ENCODE measurements at places on chromosomes 16 and 17.

- peak overlapping the region; percentile 16 for H3K4me3 ChIP-seq
- H3K27me3 ChIP-seq, result peaks cover 37% of the 10 kb centered on the region
- peaks cover 13% of the 10 kb centered on the region for H3K36me3 ChIP-seq
- no peak for DNase-seq
These were observed 3.1 kb downstream of the ITPRIPL2 start for GRCh38 chr16:19116711-19117449.

GRCh38 chr17:77473615-77474226 is 333.0 kb downstream of the SEC14L1 start:
- peak; percentile 54 for DNase-seq
- peak overlapping the region; percentile 93 for H3K27ac ChIP-seq
- H3K36me3 ChIP-seq, result peaks cover 70% of the 10 kb centered on the region
- H3K4me3 ChIP-seq, result peak overlapping the region; percentile 69
- peaks cover 99% of the 10 kb centered on the region for H3K4me1 ChIP-seq

GRCh38 chr16:70661918-70662641 is 15.7 kb downstream of the IL34 start:
- H3K27me3 ChIP-seq, result no peaks in the 10 kb centered on the region
- H3K4me1 ChIP-seq, result no peaks in the 10 kb centered on the region
- H3K27ac ChIP-seq, result no peak overlapping the region
- H3K36me3 ChIP-seq, result peaks cover 2% of the 10 kb centered on the region
- H3K4me3 ChIP-seq, result no peak overlapping the region
- no peak for DNase-seq

DNA sequence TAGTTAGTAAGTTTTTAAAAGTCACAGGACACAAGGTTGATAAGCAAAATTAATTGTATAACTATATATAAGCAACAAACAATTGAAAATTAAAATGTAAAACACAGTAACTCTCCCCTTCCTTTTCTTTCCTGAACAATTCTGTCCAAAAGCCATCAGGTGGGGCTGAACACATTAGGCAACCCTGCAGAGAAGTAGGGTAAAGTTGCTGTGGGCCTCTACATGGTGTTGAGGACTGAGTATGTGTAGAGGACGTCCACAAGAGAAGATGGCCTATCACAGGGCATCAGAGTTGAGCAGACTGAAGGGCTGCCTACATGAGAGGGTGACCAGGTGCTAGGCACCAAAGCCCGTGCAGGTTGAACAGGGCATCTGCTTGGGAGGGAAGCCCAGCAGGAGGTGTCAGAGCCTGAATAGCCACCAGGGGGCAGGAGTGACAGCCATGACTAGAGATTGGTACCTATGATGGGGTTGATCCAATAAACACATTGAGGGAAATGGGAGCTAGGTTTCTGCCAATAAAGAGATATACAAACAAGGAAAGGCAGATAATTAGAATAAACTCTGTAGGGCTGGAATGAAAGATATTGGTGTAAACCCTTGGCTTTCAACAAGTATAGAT is 415.1 kb downstream of the NPIPA8 start:
- no peaks in the 10 kb centered on the region for H3K27me3 ChIP-seq
- H3K4me1 ChIP-seq, result no peaks in the 10 kb centered on the region
- DNase-seq, result peak; percentile 67
- no peak overlapping the region for H3K27ac ChIP-seq
- no peak overlapping the region for H3K4me3 ChIP-seq

GRCh38 chr16:49556249-49556605 is 182.6 kb downstream of the C16orf78 start:
- DNase-seq, result no peak
- H3K27me3 ChIP-seq, result no peaks in the 10 kb centered on the region
- no peak overlapping the region for H3K27ac ChIP-seq
- no peaks in the 10 kb centered on the region for H3K36me3 ChIP-seq
- no peak overlapping the region for H3K4me3 ChIP-seq

GRCh38 chr17:3695129-3695722 is 729 bp downstream of the P2RX5 start:
- peak overlapping the region; percentile 85 for H3K4me3 ChIP-seq
- peak overlapping the region; percentile 78 for H3K27ac ChIP-seq
- DNase-seq, result no peak
- no peaks in the 10 kb centered on the region for H3K27me3 ChIP-seq
- H3K36me3 ChIP-seq, result peaks cover 26% of the 10 kb centered on the region

GRCh38 chr17:80760511-80760911 is 215.9 kb downstream of the RPTOR start:
- H3K4me1 ChIP-seq, result peaks cover 79% of the 10 kb centered on the region
- DNase-seq, result peak; percentile 31
- no peaks in the 10 kb centered on the region for H3K27me3 ChIP-seq
- H3K27ac ChIP-seq, result peak overlapping the region; percentile 98
